ENCODE measurements at places on chromosomes 5 and 9.
A peak's percentile ranks its signal among the peaks of the same experiment; 100 is the strongest.

DNA sequence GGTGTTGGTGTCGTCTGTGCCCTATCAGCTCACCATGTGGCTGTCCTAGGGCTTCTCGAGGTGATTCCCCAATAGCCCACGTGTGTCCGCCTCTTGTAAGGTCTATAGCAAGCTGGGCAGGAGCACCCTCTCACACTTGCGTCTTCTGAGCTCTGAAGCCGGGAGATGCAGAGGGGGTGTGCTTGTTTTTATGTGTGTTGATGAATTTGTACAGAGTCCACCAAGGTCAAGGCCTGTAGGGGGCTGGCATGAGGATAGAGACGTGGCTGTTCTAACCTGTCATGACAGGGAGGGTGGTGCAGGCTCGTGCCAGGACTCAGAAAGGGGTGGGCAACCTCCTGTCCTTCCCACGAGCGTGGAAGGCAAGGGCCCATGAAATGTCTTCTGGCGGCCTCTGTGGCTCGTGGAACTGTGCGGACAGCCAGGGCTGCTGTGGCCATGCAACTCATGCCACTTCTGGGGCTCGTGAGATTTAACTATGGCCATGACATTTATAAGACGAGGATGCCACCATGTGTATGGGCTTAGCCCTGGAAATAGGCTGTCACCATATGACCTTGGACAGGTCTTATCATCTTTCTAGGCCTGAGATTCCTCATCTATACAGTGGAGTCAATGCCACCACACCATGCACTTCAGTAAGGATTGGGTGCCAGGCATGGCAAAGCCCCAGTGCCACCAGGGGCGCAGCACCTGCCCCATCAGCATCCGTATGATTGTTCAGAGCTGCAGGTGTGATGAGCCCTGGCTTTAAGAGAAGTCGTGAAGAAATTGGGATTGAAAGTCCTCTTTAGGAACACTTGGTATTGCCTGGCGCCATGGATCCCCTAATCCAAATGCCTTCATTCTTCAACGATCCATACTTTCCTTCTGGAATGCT, 2.3 kb upstream of the OLFM1 start:
- no peak for DNase-seq

- no peak for DNase-seq
These were observed 48.9 kb downstream of the VAV2 start for GRCh38 chr9:133943036-133943780.

- peak; percentile 89 for DNase-seq
These were observed 5.8 kb upstream of the SOWAHA start for GRCh38 chr5:132807163-132807838.

- DNase-seq = peak; percentile 69
These were observed 3.9 kb downstream of the MCIDAS start for GRCh38 chr5:55222985-55223811.

DNA sequence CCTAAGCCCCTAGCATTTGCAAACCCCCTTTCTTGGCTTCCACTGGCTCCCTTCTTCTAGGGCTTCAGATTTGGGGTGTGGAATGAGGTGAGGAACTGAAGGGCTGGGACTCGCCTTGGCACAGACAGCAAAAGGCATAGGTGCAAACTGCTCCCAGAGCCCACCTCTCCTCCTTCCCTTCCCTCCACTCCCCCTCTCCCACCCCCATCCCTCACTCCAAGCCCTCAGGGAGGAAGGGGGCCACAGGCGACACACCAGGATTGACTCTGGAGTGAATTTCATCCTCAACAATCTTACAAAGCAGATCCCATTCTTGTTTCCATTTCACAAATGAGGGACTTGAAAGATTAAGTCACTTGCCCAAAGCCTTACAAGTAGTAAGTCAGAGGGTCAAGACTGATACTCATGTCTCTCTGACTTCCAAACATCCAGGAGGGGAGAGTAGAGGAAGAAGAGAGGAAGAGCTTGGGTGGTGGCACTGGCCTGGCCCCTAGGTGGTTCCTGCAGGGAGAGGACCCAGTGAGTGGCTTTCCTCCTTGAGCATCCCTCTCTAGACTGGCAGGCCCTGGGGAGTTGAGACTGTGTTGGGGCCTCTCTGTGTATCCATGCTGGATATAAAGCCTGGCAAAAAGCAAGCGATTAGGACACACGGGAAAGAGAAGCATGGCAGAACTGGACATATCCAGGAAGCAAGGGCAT, 193.1 kb downstream of the GABBR2 start:
- DNase-seq = no peak

DNA sequence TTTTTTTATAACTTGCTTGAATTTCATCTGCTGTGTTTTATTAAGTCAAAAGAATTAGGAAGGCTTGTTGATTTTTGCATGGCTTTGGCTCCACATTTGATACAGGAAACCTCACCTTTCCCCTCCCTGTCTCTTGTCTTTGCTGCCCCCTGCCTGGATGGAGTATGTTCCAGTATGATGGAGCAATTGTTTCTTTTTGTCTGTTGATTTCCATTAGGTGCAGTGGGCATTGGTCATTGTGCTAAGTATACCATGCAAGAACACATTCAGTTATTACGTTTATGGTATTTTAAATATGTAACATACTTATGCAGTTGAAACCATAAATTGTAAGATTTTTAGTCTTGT, 19.6 kb downstream of the TJP2 start:
- no peak for DNase-seq

GRCh38 chr5:173834071-173834771, 53.9 kb upstream of the CPEB4 start:
- no peak for DNase-seq

GRCh38 chr5:3414371-3414770, 181.3 kb upstream of the IRX1 start:
- DNase-seq = no peak

DNA sequence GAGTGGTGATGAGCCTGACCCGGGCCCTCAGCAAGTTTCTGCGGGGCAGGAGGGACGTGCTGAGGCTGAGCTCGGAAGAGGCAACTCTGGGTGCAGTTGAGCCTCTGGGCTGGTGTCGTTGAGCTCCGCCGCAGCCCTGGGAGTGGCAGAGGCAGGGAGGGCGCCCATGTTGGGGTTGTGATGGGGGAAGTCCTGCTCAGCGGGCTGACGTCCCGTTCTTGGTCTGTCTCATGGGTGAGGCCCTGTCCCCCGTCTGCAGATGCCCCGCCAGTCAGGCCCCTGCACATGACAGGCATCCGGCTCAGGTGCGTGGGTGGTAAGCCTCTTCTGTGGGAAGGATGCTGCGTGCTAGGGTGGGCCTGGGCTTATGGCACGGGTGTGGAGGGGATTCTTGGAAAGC, 64.3 kb downstream of the RXRA start:
- DNase-seq = no peak

DNA sequence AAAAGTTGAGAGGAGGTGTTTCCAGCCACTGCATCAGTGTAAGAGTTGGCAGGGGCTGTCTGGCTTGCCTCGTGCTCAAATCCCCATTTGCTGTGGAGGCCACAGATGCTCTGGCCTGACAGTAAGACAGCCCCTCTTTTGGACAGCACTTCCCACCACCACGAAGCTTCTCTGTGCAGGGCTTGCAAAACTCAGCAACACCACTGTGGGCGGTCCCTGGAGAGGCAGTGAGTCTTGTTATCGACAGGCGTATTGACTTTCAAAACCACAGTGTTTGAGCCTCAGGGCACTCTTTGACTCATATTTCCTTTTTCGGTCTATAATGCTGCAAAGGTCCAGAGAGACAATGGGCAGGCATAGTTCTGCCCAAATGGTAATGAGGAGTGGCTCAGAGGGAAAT, 539.5 kb downstream of the EBF1 start:
- peak; percentile 67 for DNase-seq

Data from islet precursor cell (in vitro differentiated cells).